Epithelial cell of proximal tubule (primary cell): ENCODE measurements at places on chromosomes 2 and 18.

DNA sequence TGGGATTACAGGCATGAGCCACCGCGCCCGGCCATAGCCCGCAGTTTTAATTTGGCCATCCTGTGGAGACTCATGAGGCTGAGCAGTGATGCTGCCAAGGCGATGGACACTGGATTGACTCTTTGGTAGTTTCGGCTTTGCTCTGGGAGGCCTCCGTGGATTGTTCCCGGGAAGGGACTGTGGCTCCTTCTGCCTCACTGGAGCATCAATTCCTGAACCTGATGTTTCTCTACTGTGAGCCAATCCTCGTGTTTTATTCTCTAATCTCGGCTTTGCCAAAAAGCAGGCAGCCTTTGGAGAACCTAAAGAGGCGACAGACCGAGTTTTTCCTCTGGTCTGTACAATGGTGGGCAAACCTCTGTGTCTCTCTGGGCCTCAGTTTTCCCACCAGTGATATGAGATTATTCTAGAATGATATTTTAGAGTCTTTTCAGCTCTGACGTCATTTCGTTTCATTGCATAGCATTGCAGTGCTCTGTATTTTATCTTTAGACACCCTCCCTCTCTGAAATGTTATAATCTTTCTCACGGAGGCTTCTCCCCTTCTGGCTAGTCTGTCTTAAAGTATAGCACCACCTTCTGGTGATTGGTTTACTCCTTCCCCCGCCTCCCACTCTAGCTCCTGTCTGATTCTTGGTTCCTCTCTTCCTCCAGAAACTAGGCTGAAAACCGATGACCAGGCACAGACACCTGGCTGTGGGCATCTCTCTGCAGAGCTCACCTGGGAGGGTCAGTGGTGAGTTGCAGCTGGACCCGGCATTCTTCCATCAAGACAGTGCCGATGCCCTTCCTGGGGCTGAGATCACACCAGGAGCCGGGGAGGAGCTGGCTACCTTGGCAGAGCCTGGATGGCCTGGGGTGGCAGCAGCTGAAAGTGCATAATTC, 341.3 kb downstream of the MYCN start:
- peak; percentile 7 for DNase-seq

GRCh38 chr2:62724106-62724505, 18.6 kb downstream of the EHBP1 start:
- DNase-seq = no peak

GRCh38 chr2:148300544-148300943, 279.7 kb downstream of the MBD5 start:
- DNase-seq = no peak

DNA sequence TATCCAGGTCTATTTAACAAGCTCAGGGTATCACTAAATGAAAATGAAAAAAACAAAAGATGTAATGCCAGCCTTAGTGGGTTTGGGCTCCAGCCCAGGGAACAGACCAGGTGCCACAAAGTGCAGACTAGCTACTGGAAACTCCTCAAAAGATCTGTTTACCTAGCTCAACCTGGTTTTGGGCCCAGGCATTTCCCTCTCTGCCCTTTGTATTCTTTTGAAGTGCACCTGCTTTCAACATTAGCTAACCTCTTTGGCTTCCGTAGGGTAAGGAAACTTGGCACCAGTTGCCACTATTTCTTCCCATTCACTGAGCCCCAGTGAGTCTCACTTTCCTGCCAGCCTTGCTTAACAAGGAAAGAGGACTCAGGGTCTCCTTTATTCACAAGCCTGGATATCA, 123.6 kb upstream of the CDCA7 start:
- no peak for DNase-seq

DNA sequence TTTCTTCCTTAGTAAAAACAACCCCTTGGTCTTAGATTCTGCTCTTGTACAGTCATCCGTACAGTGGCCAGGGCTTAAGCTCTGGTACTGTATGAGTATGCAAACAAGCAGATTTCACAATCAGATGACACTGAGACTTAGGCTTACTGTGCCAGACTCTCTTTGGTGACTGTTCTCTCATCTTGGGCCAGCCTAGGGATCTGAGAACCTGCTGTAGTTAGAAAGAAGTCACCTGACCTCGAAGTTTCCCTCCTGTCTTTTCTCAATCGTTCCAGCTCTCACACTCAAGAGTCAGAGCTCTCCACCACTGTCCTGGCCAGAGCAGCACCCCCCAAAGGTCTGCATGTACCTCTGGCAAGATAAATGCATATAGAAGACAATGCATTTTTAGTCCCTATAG, 63.2 kb downstream of the ZEB2 start:
- peak; percentile 86 for DNase-seq

DNA sequence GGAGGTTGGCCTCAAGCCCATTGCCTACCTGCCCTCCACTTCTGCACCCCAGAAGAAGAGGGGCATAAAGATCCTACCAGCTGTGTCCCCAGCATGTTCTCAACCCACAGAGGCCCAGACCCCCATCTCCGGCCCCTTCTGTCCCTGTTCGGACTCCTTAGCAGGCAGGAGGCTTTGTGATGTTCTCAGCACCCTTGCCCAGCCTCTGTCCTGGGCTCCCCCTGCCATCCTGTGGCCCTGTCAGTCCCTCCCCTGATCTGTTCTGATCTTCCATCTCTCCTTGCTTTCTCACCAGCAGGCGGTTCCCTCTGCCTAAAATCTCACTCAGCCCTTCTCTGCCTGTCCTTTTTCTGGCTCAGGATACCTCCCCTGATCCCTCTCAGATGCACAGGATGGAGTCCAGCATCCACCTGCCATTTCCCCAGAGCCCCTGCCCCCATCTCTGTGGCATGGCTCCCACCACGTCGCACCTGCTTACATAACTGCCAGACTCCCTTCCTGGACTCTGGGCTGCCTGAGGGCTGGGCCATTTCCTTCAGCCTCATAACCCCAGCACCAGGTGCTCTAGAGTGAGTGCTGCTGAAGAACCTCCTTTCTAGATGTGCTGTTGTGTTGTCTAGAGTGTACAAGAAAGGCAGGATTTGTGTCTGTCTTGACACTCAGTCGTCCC, 134.0 kb downstream of the CTIF start:
- DNase-seq = no peak

- peak; percentile 44 for DNase-seq
Measured at GRCh38 chr2:127348426-127349000, 39.3 kb downstream of the MAP3K2 start.

- DNase-seq = no peak
Measured at GRCh38 chr2:47620770-47621437, 162.0 kb upstream of the MSH6 start.

DNA sequence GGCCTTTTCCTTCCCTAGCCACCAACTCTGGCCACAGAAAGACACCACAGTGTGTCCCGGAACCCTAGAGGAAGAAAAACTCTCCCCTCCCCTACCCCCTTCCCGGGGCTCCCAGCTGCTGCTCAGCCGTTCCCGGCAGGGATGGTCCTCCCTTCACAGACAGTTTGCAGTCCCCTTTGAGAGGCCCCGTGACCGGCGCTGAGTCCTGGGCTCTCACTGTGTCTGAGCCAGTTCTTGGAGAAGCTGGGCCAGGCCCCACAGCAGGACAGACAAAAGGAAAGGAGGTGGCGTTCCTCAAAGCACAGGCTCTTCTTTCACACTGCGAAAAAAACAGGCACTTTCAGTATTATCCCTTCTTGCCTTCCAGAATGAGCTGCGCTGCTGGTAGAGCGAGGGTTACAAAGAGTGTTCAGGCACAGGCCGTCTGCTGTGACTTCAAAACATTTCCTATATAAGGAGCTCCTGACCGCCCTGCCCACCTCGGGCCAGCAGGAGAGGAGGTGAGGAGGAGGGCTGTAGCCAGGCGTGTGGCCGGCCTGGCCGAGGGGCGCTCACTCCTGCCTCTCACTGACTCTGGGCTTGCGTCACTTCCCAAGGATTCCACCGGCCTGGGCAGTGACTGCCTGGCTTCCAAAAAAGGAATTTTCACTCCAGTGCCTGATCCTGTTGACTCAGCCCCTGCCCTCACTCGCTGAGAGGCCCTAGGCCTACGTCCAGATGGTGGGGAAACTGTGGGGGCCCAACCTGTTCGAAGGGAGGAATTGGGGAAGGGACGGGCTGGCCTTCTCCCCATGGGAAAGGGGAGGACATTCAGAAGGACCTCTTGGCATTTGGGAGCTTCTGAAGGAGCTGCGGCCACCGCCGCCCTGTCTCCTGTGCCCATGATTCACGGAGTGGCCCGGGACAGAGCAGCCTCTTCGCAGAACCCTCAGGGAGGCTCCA, 24.9 kb downstream of the CIDEA start:
- DNase-seq = no peak

- no peak for DNase-seq
Measured at GRCh38 chr2:28702415-28702861, 49.2 kb upstream of the PPP1CB start.

GRCh38 chr2:104851291-104852089, 2.4 kb upstream of the POU3F3 start:
- DNase-seq = no peak

- DNase-seq = no peak
Measured at GRCh38 chr18:75132098-75132870, 76.7 kb downstream of the PTGR3 start.

GRCh38 chr2:49286045-49286444, 131.7 kb upstream of the FSHR start:
- DNase-seq = no peak

DNA sequence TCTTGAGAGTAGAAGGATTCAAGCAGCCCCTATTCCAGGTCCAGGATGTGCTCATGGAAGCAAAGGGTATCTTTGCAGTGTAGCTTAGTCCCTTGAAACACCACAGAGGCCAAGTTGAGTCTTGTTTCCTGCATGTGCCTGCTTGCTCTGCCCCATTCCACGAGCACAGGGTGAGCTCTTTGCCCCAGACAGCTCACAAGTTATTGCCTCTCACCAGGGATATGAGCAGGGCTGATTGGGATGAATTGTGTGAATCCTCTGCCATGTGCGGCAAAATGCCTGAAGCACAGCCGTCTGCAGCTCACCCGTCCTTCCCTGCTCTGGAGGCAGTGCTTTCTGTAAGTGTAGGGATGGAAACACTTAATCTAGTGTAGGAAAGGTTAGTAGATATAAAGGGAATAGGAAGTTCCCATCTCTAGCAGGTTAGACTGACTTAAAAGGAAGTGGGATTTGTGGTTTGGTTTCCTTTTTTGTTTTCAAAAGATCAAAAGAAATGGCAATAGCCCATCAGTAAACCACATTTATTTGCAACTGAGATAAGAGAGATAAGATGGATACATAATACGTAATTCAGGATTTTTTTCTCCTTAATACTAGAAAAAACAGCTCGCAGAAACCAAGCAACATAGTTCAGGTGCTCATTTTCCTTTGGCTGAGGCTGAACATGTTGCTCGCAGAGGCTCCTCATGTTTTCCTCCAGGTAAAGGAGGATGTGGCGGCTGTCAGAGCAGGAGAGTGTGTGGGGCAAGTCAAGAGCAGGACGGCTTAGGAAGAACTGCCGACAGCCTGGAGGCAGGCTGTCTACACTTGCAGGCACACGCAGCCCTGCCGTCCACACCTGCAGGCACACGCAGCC, 41.4 kb downstream of the TMEM182 start:
- DNase-seq = no peak

DNA sequence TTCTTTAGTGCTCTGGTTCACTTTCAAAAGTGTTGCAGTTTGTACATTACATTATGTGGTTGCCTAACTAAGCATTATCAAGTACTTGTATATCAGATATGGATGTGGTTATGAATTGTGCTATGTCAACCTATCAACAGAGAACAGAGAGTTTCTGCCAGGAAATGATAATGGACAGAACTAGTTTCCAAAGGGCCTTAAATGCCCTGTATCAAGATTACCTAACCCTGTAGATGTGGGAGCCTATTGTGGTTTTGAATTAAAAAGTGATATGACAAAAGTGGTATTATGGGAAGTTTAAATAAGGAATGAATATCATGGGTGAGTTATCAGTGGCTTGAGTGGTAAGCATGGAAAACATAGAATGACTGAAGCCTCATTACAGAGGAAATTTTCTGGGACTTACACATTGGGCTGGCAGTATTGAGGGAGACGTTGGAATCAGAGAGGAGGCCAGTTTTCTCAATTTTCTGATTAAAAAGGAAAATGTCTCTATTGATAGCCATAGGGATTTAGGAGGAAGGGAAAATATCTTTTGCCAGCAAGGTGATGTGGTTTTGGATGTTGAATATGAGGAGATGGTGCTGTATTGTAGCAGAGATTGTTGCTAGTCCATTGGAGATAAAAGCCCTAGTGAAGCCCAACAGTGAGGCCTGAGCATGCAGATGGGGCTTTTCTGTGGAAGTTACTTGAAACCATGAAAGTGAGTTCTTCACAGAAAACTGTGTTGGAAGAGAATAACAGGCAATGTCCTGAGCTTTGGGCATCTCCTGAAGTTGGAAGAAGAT, 140.7 kb downstream of the TTC27 start:
- DNase-seq = no peak

DNA sequence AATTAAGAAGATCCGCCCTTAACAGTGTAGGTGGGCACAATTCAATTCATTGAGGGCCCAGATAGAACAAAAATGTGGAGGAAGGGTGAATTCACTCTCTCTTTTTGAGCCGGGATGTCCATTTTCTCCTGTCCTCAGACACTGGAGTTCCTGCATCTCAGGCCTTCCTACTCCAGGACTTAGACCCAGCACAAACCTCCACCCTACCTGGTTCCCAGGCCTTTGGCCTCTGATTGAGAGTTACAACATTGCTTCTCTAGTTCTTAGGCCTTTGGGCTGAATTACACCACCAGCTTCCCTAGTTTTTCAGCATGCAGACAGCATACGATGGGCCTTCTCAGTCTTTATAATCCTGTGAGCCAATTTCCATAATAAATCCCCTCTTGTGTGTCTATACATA, 87.8 kb upstream of the TMEM17 start:
- DNase-seq = no peak

GRCh38 chr2:239361311-239361642, 39.5 kb downstream of the HDAC4 start:
- DNase-seq = no peak

DNA sequence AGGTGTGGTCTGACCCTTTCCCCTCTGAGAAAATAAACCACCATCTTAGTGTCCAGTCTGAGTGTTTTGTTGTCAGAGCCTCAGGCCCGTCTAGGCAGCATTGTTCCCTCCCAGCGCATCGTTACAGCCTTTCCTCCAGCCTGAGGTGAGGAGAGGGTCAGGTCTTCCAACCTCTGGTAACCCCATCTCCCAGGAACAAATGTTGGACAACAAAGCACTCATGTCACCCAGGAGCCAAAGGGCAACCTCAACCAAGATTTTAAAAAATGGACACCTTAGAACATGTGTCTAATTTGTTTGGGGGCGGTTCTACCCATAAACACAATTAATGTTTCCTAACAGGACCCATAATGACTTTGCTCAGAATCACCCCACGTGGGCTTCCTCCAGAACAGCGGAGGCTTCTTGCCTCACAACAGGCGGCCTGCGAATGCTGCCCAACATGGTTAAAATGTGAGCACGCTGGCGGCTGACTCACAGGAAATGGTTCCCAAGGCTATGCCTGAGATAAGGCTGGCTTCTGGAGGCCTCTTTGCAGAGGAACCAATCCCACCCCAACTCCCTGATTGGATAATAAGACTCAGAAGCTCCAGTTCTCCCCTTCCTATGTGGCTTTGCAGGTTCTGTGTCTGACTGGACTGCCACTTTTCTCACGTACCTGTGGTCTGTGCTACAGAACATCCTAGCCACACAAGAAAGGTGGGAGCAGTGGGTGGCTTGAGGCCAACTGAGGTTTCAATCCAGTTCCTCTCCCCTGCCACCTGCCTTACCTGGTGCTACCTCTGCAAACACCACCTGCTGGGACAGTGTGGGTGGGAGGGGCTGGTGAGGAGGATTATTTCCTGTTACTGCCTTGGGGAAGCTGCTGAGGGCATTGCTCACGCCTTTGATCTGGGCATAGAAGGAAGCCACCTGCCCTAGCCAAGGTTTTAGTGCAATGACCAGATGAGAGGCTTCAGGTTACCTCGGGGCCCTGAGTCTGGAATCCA, 108.8 kb downstream of the B3GNT2 start:
- DNase-seq = no peak

GRCh38 chr2:6927753-6928152, 10.5 kb downstream of the RNF144A start:
- no peak for DNase-seq

- no peak for DNase-seq
Measured at GRCh38 chr2:56316011-56316410, 132.2 kb downstream of the CCDC85A start.
